ENCODE measurements at places on chromosomes 6 and 20.

- DNase-seq, result no peak
These were observed 68.4 kb upstream of the NOX3 start for GRCh38 chr6:155523821-155524651.

DNA sequence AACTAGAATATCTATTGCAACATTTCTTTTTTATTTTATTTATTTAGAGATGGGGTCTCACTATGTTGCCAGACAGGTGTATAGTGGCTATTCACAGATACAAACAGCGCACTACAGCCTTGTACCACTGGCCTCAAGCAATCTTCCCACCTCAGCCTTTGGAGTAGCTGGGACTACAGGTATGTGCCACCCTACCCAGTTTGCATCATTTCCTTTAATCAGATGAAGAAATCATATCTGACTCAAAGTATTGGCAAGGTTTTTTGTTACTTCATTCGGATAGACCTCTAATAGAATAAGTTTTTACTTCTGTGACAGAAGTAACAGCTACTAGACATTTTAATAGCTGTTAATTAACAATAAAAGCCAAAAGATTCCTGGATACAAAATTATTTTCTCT lies 153.9 kb downstream of the CDK19 start:
- DNase-seq, result no peak

GRCh38 chr6:17169291-17169690 lies 67.4 kb downstream of the STMND1 start:
- no peak for DNase-seq

- DNase-seq, result peak; percentile 41
These were observed 47.7 kb upstream of the POLR1H start for GRCh38 chr6:30013291-30013922.

DNA sequence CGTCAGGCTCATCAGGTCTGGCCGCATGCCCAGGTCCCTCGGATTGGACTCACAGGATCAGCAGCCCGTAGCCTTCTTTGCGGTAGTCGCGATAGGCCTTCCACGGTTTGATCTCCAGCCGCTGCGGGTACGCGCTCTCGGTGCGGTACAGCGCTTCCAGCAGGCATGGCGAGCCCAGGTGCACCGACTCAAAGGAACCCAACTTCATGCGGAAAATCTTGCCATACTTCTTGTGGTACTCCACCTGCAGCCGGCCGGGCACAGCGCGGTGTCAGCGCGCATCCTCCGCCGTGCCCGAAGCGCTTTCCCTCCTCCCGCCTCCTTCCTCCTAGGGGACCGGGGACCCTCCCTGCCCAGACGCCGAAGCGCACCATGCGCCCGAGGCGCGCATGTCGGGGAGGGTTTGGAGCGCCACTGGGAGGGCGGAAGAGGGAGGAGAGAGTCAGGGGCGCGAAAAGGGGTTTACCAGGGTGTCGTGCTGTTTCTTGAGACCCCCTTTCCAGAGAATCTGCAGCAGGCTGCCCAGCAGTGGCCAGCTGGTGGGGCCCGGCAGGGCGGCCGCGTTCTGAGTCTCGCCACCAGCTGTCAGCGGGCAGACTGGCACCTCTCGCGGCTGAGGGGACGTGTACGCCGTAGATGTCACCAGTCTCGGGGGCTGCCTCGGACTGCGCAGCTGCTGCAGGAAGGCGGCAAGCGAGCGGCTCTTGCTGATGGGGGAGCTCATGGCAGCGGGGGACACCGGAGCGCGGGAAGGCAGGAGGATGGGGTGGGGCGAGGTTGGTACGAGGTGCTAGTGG lies 732 bp downstream of the CYP24A1 start:
- DNase-seq, result no peak

- DNase-seq, result no peak
These were observed 267.8 kb upstream of the ECI2 start for GRCh38 chr6:4403023-4403752.

DNA sequence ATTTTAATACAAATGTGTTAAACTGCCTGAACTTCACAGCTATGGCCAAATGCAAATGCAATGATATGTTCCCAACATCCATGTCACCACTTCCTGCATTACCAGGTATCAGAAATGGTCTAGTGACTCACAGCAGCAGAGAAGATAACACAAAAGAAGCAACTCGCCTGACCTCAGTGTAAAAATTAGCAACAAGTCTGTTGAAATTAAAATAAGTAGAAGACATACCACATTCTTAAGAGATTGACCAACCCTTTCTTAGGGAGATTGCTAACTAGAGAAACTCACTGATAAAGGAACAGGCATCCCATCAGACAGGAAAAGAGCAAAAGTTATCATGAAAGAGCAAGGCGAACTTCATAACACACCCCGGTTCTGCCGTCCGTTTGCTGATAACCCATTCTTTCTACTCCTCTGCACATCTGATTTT lies 45.1 kb downstream of the RNASET2 start:
- DNase-seq, result no peak

- no peak for DNase-seq
These were observed 622.0 kb downstream of the PHF3 start for GRCh38 chr6:64257586-64257985.
